ENCODE measurements at places on chromosomes 11 and 22.

DNA sequence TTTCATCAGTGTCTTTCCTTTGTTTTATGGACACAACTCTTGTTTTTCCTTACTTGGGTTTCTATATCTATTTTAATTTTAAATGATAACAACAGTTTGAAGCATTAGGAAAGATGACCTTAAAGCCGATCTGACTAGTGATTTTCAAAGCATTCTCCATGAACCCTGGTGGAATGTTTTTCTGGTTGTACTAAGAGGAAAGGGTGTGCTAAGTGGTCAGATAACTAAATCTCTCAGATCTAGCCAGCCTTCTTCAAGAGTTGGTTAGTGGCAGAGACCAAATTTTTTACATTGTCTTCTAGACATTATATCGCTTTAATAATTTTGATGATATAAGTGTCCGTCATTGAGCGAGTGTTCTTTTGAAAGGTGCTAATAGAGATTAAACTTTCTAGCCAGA, 134.4 kb downstream of the METTL15 start:
- no peak for DNase-seq

- no peak for DNase-seq
Observed at GRCh38 chr11:74696939-74697675, 34.1 kb downstream of the CHRDL2 start.

DNA sequence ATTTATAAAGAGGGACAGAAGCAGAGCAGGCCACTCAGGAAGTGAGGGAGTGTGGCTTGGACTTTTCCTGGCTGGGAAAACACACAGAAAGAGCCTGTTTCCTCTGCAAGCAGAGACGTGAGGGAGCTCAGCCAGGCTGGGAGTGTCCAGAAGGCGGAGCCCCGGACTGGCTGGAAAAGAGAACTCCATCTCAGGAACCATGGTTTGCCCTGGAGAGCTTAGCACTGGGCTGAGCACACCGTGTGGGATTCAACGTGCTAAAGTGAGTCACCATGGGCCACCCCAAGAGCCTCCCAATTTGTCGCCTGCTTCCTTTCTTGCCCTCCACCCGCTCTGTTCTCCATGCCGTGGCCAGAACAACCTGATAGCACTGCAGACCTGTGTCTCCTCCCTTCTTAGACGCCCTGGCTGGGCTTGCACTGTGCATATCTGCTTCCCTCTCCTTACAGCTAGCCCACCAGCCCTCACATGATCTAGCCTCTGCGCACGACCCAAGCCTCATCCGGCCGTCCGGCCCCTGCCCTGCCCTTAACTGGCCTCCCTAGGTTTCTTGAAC, 51.8 kb downstream of the GALNT18 start:
- no peak for DNase-seq

- no peak for DNase-seq
Observed at GRCh38 chr11:64926689-64927088, 2.2 kb downstream of the PPP2R5B start.

- DNase-seq: no peak
Observed at GRCh38 chr11:22162756-22163155, 30.1 kb upstream of the ANO5 start.
